Aorta (tissue), 5 donors: ENCODE measurements at places on chromosomes 3 and 15. TPM values are rescaled to one million over a fixed set of nuclear protein-coding genes. Genes with fewer than 3 reads are reported as not detected.

DNA sequence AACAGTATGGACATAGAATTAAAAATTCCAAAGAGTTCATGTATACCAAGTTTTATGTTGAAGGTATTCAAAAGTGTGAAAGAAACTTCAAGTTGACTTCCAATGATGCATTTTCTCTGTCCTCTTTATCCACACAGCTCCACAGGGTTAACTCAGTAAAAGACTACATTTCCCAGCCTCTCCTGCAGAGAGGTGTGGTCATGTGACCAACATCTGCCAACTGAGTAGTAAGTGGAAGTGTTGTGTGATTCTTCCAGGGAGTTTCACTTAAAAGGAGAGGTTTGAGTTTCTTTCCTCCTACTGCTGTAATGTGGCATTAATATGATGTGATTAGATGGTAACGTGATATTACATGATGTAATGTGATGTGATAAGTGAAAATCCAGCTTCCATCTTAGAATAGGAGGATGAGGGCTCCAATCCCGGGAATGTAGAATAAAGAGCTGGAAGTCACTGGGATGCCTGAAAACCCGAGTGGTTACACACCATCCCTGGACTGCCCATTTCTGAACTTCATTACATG is 280.6 kb downstream of the ARRDC4 start:
- no peaks in the 10 kb centered on the region for H3K36me3 ChIP-seq
- no peaks in the 10 kb centered on the region for H3K4me1 ChIP-seq
- no peak overlapping the region for H3K4me3 ChIP-seq
- no peak for DNase-seq
- no peaks in the 10 kb centered on the region for H3K27me3 ChIP-seq

GRCh38 chr3:183264268-183264667 is 11.2 kb downstream of the B3GNT5 start:
- H3K4me3 ChIP-seq, result no peak overlapping the region
- no peak for DNase-seq
- H3K27ac ChIP-seq, result no peak overlapping the region
- H3K27me3 ChIP-seq, result no peaks in the 10 kb centered on the region

DNA sequence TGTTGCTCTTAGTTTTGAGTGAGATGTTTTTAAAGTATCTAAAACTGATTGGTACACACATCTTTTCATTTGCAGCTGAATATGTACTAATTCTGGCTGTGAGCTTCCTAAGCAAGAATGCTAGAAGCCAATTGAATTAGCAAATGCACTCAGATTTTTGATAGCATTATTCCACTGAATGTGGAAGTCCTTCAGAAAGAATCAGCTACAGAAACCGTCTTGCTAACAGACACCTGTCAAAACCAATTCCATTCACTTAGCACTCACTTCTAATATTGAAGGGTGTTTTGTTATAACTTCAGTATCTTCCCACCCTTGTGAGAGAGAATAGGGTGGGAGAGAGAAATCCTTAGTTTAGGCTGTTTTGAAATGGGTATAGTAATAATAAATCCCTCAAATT is 317.7 kb downstream of the IL5RA start:
- no peaks in the 10 kb centered on the region for H3K4me1 ChIP-seq
- no peaks in the 10 kb centered on the region for H3K36me3 ChIP-seq
- H3K27me3 ChIP-seq, result no peaks in the 10 kb centered on the region
- no peak overlapping the region for H3K4me3 ChIP-seq
- DNase-seq, result no peak

- no peak for DNase-seq
- H3K27ac ChIP-seq, result no peak overlapping the region
- H3K4me3 ChIP-seq, result no peak overlapping the region
- H3K36me3 ChIP-seq, result peaks cover 3% of the 10 kb centered on the region
- no peaks in the 10 kb centered on the region for H3K27me3 ChIP-seq
Observed at GRCh38 chr3:182906036-182906435, 74.3 kb downstream of the DCUN1D1 start.

DNA sequence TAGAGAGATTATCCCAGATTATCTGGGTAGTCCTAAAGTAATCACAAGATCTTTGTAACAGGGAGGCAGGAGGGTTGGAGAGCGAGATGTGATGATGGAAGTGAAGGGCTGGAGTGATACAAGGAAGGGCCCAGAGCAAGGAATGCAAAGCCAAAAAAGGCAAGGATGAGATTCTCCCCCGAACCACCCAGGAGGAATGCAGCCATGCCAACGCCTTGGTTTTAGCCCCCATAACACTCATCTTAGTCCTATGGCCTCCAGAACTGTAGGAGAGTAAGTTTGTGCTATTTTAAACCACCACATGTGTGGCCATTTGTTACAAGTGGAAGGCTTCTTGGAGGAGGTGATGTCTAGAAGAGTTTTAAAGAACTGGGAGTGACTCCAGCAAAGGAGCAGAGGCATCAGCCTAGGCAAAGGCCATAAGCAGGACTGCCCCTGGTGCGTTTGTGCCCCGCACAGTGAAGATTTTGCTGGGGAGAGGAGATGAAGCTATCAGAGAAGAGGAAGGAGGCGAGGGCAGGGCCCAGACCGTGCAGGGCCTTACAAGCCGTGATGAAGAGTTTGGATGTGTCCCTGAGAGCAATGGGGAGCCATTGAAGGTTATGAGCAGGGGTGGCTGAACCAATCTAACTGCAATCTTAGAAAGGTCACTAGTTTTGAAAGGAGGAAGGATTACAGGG is 25.3 kb upstream of the CORO2B start:
- H3K4me3 ChIP-seq, result no peak overlapping the region
- no peaks in the 10 kb centered on the region for H3K36me3 ChIP-seq
- no peak for DNase-seq
- H3K27ac ChIP-seq, result no peak overlapping the region
- no peaks in the 10 kb centered on the region for H3K27me3 ChIP-seq
- H3K4me1 ChIP-seq, result no peaks in the 10 kb centered on the region

DNA sequence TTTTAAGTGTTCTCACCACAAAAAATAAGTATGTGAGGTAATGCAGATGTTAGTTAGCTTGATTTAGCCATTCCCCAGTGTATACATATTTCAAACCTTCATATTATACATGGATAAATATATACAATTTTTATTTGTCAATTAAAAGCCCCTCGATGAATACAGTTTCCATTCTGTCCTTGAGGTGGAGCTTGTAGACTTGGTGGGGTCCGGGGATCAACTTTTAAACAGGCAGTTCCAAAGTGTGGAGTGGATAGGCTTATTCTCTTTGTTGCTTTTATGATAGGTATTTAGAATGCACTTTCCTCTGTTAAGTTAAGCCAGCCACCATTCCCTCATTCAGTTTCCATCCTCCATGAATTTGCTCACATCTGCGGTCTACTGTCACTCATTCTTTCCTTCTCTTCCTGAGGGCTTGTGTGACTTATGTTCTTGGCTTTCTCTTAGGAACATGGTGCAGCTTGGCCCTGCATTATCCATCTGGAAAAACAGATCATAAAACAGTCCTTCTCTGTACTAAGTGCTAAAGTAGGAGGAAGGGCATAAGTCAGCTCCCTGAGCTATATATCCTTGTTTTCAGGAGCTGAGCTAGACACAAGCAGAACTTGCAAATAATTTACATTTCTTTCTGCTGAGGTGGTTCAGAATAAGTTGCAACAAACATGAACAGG is 149.1 kb downstream of the NFKBIZ start:
- no peaks in the 10 kb centered on the region for H3K27me3 ChIP-seq
- no peak overlapping the region for H3K4me3 ChIP-seq
- no peak for DNase-seq
- H3K27ac ChIP-seq, result no peak overlapping the region
- H3K36me3 ChIP-seq, result no peaks in the 10 kb centered on the region

DNA sequence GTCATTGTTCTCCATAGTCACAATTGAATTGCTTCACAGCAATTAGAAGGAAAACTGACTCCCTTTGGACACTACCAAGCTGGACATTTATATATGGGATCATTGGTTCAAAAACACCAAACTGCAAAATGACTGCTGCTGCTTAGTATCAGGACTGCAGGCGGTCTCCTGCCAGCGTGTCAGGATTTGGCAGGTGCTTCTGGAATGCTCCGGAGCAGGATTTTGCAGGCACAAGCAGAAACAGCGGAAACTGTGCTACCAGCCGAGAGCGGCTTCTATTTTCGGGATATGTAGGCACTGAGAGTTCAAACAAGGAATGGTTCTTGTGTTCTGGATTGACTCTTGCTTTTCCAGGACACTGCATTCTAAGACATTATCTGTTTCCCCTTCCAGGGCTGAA is 95.5 kb downstream of the SSR3 start:
- DNase-seq, result peak; percentile 80
- no peaks in the 10 kb centered on the region for H3K36me3 ChIP-seq
- H3K4me1 ChIP-seq, result peaks cover 6% of the 10 kb centered on the region
- no peaks in the 10 kb centered on the region for H3K27me3 ChIP-seq

DNA sequence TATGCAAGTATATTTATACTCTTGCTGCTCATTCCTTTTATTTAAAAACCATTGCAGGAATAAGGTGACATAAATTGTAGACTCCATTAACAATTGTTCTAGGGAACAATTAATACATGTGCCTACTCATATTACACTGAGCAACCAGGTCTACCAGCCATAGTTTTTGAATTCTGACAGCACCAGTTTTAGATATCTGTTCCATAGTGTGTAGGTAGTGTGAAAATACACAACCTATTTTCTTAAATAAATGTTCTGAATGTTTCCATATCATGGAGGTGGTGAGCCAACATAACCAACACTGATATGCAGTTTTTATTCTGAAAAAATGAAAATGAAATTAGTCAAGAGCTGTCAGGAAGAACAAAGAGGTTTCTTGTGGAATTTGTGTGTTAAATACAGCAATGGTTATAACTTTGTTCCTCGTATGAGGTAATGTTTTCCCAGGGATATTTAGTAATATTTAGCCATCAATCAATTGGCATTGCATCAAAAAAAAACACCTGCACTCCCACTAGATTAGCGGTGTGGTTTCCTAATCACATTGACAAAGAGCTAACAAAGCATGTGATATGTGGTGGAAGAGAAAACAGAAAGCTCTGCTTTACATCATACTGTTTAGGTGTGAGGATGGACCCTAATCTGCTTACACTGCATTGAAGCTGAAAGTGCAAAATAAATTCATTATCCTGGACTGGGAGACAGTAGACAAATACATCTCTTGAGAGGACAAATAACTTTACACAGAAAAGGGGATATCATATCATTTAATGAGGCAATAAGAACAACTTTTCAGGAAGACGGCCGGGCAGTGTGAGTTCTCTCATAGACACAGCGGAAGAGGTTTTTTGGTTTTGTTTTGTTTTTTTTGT is 369.5 kb upstream of the THBS1 start:
- H3K4me1 ChIP-seq, result no peaks in the 10 kb centered on the region
- H3K36me3 ChIP-seq, result no peaks in the 10 kb centered on the region
- no peak overlapping the region for H3K4me3 ChIP-seq
- no peak for DNase-seq
- H3K27ac ChIP-seq, result no peak overlapping the region

GRCh38 chr15:90232196-90232595 is 1.5 kb downstream of the CIB1 start:
- H3K4me1 ChIP-seq, result no peaks in the 10 kb centered on the region
- no peak overlapping the region for H3K27ac ChIP-seq
- no peaks in the 10 kb centered on the region for H3K27me3 ChIP-seq
- no peak overlapping the region for H3K4me3 ChIP-seq
- no peaks in the 10 kb centered on the region for H3K36me3 ChIP-seq

DNA sequence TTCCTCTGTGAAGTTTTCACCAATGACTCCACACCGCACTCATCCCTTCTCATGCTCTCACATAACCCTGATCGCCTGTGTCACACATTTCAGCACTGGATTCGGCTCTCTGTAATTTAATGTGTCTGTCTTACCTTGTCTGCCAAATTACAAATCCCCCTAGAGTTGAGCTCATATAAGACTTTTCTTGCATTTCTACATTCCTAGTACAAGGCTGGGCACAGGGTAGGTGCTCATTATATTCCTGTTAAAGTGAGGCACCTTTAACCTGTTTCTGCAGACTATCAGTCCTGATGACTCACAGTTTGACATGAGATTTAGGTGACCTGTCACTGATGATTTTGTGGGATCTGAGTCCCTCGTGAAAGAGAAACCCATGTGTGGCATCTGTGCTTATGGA is 22.6 kb downstream of the TGM5 start:
- no peak overlapping the region for H3K27ac ChIP-seq
- H3K4me1 ChIP-seq, result no peaks in the 10 kb centered on the region
- H3K27me3 ChIP-seq, result no peaks in the 10 kb centered on the region
- no peak overlapping the region for H3K4me3 ChIP-seq
- no peak for DNase-seq
- no peaks in the 10 kb centered on the region for H3K36me3 ChIP-seq

- no peak overlapping the region for H3K4me3 ChIP-seq
- H3K27ac ChIP-seq, result no peak overlapping the region
Observed at GRCh38 chr15:70907784-70908471, 15.3 kb downstream of the LRRC49 start.

- no peaks in the 10 kb centered on the region for H3K36me3 ChIP-seq
- no peak overlapping the region for H3K27ac ChIP-seq
- H3K4me3 ChIP-seq, result no peak overlapping the region
- DNase-seq, result no peak
Observed at GRCh38 chr3:171548917-171549316, 88.7 kb upstream of the TNIK start.

DNA sequence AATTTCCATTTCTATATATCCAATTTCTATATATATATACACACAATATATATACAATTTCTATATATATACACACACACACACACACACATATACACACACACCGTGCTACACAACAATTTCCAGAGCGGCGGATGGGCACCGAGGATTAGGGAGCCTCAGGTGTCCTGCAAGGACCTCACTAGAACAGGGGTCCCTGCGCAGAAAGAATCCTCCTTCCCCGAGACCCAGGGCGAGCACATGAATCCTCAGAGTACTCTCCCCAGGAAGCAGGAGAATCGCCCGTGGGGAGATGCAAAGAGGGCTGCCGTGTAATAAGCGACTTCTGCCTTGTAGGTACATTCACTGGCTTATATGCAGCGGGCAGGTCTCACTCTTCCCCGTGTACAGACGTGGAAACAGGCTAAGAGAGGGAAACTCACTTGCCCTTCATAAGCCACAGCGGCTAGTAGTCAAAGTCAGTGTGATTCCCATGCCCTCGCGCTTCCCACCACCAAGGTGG is 467 bp downstream of the PIF1 start:
- no peaks in the 10 kb centered on the region for H3K27me3 ChIP-seq
- H3K36me3 ChIP-seq, result no peaks in the 10 kb centered on the region
- no peak for DNase-seq
- no peaks in the 10 kb centered on the region for H3K4me1 ChIP-seq

Gene GP5
- 0.19 TPM for total RNA-seq

Gene SLC22A14
- 0.49 TPM for total RNA-seq

Gene TRPC1
- total RNA-seq, result 25.5 TPM

Gene TEX55
- not detected for total RNA-seq

Gene ZBTB47
- 72.4 TPM for total RNA-seq

Gene CLK3
- 73.2 TPM for total RNA-seq

Gene SATB1
- 37.2 TPM for total RNA-seq
